ENCODE measurements at places on chromosomes 16 and 17. TPM values are rescaled to one million over a fixed set of nuclear protein-coding genes. Genes with fewer than 3 reads are reported as not detected.

DNA sequence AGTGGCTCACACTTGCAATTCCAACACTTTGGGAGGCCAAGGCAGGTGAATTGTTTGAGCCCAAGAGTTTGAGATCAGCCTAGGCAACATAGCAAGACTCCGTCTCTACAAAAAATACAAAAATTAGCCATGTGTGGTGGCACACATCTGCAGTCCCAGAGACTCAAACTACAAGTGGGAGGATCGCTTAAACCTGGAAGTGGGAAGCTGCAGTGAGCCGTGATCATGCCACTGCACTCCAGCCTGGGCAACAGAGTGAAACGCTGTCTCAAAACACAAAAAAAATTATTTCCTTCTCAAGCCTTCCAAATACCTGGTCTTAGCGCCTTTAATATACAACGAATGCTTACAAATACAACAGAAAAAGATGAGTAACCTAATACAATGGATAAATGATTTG lies 19.7 kb upstream of the CBX2 start:
- DNase-seq, result no peak

DNA sequence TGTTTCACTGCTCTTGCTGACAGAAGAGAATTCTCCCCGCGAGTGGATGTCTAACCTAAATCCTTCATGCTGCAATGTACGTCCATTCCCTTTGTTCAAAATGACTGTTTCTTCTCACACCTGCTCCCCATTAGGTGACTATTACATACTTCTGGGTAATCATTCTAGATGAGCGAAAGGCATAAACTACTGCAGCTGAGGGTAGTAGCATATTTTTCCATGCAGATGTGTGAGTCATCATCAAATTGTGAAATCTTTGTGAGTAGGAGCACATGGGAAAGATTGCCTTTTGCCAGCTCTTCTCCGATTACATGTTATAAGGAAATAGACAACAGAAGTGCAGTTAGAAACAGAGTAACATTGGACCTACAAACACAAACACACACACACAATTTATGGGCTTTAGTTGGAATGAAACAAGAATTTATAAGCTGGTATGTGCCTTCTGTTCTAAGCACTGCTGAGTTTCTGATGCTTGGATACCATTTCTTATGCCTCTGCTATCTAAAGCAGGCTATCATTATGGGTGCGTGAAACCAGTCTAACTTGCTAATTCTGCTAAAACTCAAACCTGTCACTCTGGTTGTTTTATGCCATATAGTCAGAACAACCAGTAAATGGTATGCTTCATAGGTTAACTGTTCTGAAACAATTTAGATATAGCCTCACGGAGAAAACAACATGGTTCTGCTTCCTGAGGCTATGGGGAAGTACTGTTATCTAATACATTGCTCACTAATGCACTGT lies 346.9 kb upstream of the PSMD7 start:
- DNase-seq, result peak; percentile 17

DNA sequence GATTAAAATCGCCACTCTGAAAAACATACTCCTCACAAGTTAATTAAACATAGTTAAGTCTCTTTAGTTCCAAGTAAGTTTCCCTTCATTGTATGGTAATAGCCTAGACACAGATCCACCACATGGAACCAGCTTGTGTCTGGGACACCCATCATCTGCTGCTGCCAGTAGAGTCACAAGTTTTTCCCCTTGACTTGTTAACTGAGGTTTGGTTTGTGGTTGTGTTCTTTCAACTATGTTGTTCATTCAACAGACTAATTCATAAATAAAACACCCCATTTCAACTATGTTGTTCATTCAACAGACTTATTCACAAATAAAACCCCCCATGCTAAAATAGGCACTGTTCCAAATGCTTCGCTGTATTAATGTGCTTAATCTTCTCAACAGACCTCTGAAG lies 24.4 kb downstream of the YWHAE start:
- no peak for DNase-seq

GRCh38 chr16:30082545-30083090 lies 6.8 kb downstream of the PPP4C start:
- DNase-seq, result no peak

DNA sequence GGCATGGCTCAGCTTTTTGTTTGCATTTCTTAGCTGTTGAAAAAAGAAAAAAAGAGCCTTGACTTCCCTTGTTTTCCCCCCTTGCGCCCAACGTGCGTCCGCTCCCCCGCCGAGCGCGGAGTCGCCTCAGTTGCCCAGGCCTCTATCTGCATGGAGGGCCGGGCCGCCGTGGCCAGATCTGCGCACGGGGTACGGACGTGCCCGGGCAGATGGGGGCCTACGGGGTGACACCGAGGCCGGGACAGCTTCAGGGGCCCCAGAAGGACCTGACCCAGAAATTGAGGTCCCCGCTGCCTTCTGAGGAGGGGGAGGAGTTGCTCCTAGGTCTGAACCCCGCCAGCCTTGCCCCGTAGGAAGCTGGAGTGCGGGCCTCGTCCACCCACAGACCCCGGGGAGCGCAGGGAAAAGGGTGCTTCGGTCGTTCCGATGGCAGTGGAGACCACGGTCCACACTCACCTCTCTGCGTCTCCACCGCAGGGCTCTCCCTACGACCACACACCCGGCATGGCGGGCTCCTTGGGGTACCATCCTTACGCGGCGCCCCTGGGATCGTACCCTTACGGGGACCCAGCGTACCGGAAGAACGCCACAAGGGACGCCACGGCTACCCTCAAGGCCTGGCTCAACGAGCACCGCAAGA lies 1.5 kb downstream of the IRX5 start:
- no peak for DNase-seq

GRCh38 chr17:80800481-80801391 lies 190.9 kb upstream of the CHMP6 start:
- no peak for DNase-seq

OR1F1 gene
- polyA plus RNA-seq, result not detected

DNA sequence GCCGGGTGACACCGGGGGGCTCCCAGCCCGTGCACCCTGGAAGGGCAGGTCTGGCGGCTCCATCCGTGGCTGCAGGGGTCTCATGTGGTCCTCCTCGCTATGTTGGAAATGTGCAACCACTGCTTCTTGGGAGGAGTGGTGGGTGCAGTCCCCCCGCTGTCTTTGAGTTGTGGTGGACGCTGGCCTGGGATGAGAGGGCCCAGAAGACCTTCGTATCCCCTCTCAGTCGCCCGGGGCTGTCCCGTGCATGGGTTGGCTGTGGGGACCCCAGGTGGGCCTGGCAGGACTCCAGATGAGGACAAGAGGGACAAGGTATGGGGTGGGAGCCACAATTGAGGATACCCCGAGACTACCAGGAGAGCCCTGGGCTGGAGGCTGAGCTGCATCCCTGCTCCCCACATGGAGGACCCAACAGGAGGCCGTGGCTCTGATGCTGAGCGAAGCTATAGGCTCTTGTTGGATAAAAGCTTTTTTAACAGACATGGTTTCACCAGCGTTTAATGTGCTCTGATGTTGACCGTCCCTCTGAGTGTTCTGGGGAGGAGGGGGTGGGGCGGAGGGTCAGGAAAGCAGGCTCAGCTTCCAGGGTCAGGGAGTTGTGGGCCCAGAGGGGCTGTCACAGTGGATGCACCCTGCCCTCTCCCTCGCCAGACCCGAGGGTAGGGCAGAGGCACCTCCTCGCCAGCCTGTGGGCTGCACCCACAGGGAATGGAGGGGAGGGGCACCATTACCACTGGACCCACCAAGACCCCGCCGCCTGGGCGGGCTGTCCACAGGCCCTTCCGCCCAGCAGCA lies 5.4 kb downstream of the SPATA2L start:
- no peak for DNase-seq

- DNase-seq, result no peak
Observed at GRCh38 chr16:87254734-87255133, 62.5 kb downstream of the C16orf95 start.

DNA sequence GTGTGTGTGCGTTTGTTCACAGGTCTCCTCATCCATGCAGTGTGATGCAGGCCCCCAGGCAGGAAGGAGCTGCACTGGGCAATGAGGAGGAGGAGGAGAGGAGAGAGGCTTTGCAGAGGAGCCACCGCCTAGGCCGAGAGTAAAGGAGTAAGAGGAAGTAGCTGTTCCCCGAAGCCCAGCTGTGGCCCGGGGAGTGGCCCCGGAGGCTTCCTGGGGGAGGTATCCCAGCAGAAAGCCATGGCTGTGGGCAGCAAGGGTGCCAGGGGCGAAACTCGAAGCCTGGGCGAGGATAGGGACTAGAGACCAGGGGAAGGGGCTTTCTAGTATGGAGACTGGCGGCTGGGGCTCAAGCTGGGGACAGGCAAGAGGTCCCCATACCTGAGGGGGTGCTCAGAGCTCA lies 12.2 kb downstream of the C16orf95 start:
- DNase-seq, result no peak

- no peak for DNase-seq
Observed at GRCh38 chr16:88922114-88922825, 54.7 kb downstream of the CBFA2T3 start.

GRCh38 chr17:22461460-22462145 lies 769.3 kb downstream of the KCNJ18 start:
- no peak for DNase-seq

DNA sequence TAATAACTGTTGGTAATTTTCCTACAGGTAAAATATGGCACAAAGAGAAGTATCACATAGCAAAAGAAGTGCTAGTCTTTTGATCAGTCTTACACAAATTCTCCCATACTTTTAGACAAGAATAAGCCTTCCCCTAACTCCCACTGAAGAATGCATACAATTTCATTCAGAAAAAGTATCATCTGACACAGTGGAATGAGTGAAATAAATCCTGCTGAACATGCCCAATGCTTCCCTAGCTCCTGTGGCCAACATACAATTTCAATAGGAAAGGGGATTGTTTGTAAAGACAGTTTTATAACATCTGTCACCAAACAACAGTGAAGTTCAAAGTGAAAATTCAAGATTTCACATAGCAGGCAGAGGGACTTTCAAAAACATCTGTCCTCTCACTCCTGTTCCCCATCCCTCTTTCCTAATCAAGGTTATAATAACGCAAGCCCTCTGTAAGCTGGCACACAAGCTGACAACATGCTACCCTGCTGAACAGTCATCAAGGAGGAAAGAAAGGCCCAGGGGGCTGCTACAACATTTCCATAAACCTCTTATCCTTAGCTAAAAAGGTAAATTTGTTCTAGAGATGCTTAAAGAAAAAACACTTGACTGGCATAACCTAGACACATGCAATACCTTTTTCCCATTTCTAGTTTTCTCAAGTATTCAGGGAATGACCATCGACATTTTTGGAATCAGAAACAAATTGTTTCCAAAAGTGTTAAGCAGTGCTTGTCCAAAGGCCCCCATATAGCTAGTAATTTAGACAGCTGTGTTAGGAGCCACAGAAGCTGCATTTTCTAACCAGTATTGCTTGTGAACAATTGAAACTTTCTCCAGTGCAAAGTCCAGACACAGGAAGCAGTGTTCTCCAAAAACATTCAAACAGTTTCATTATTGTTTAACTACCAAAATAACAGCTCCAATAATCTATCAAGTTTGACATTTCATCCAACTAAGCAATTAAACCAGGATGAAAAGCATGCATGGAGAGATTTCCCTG lies 11.5 kb upstream of the RFFL start:
- peak; percentile 57 for DNase-seq

PLEKHG4 gene
- polyA plus RNA-seq, result 1.6 TPM

DNA sequence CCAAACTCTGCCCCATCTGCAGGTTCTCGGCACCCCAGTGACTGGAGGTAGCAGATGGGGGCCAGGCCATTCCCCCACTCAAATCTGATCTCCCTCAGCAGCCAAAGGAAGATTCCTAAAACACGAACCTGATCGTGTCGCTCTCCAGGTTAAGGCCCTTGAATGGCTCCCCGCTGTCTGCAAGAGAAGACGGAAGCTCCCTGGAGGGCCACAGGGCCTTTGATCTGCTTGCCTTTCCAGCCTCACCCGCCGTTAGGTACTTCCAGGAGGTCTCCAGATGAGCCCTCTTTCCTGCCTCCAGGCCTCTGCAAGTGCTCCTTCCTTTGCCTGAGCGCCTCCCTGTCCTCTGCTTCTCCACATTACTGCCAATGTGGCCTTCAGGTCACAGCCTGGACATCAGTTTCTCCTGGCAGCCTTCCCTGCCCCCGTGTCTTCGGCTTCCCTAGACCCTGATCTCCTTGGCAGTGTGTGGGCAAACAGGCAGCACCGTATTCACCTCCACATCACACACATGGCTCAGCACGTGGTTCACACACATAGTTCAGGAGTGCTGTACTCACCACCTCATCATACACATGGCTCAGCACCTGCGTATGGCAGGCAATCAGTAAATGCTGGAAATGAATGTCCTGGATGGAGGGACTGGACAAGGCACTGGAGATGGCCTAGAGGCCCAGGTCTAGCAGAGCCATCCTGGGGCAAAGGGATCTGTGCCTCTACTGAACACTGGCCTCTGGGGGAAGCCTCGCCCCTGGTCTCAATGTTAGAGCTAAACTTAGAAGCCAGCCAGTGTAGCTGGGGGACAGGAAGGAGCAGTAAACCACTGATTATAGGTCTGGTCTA lies 26.4 kb upstream of the MRPS23 start:
- DNase-seq, result no peak

PITPNC1 gene
- 0.67 TPM for polyA plus RNA-seq

DNA sequence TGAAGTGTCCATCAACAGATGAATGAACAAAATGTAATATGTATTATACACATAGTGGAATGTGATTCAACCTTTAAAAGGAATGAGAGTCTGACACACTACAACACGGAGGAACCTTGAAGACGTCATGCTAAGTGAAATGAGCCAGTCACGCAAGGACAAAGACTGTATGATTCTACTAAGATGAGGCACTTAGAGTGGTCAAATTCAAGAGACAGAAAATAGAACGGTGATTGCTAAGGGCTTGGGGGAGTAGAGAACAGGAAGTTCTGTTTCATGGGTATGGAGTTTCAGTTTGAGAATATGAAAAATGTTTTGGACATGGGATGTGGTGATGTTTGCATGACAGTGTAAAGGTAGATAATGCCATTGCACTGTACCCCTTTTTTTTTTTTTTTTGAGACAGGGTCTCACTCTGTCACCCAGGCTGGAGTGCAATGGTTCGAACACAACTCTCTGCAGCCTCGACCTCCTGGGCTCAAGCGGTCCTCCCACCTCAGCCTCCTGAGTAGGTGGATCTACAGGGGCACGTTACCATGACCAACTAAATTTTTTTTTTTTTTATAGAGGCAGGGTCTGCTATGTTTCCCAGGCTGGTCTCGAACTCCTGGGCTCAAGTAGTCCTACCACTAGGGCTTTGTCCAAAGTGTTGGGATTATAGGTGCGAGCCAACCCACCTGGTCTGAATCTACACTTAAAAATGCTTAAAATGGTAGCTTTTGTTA lies 2.9 kb upstream of the CCDC102A start:
- DNase-seq, result no peak

- DNase-seq, result no peak
Observed at GRCh38 chr17:34116306-34116705, 138.8 kb upstream of the CCL2 start.

DNA sequence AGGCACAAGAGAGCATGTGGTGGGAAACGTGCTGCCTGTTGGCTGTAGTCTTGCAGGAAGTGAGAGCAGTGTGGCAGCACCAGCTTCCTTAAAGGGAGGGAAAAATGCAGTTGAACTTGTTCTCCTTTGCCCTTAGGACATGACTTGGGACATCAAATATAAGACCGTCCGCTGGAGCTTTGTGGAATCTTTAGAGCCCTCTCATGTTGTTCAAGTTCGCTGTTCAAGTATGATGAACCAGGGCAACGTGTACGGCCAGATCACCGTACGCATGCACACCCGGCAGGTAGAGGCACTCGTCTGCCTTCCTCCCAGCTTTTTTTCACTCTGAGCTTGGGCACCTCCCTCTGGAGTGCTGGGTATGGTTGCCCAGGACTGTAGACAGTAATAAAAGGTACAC lies 23.3 kb downstream of the GPR179 start:
- DNase-seq, result no peak

Measured in small intestine (tissue), 16 donors.